ENCODE measurements at places on chromosomes 11 and 22.
A peak's percentile ranks its signal among the peaks of the same experiment; 100 is the strongest.

DNA sequence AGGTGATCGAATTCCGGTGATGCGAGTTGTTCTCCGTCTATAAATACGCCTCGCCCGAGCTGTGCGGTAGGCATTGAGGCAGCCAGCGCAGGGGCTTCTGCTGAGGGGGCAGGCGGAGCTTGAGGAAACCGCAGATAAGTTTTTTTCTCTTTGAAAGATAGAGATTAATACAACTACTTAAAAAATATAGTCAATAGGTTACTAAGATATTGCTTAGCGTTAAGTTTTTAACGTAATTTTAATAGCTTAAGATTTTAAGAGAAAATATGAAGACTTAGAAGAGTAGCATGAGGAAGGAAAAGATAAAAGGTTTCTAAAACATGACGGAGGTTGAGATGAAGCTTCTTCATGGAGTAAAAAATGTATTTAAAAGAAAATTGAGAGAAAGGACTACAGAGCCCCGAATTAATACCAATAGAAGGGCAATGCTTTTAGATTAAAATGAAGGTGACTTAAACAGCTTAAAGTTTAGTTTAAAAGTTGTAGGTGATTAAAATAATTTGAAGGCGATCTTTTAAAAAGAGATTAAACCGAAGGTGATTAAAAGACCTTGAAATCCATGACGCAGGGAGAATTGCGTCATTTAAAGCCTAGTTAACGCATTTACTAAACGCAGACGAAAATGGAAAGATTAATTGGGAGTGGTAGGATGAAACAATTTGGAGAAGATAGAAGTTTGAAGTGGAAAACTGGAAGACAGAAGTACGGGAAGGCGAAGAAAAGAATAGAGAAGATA, at the start of gene MALAT1:
Gene MALAT1, plus strand, starts transcription at position 69 of the 736 bp plus-strand sequence.
- DNase-seq = peak; percentile 91

DNA sequence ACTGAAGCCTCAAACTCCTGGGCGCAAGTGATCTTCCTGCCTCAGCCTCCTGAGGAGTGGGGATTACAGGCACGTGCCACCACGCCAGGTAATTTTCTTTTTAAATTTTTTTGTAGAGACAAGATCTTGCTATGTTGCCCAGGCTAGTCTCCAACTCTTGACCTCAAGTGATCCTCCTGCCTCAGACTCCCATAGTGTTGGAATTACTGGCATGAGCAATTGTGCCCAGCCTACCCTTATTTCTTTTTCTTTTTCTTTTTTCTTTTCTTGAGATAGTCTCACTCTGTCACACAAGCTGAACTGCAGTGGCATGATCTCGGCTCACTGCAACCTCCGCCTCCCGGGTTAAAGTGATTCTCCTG, 63.9 kb downstream of the AAMDC start:
- no peak for DNase-seq

- no peak for DNase-seq
These were observed 521.6 kb downstream of the BRD1 start for GRCh38 chr22:49305966-49306631.

GRCh38 chr11:120197977-120198376, 12.9 kb upstream of the OAF start:
- no peak for DNase-seq

DNA sequence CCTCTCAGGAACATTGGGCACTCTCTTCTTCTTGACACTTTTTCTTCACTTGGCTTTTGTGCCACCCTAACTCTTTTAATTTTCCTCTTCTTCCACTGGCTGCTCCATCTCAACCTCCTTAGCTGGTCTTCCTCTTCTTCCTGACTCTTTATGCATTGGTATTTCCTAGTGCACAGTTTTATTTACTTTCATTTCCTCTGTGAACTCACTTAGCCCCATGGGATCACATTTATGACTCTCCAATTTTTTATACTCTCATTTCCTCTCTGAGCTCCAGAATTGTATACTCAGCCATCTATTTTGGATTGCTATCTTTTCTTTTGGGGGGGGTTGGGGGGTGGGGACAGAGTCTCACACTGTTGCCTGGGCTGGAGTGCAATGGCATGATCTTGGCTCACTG, 38.5 kb upstream of the LARGE1 start:
- DNase-seq = no peak

DNA sequence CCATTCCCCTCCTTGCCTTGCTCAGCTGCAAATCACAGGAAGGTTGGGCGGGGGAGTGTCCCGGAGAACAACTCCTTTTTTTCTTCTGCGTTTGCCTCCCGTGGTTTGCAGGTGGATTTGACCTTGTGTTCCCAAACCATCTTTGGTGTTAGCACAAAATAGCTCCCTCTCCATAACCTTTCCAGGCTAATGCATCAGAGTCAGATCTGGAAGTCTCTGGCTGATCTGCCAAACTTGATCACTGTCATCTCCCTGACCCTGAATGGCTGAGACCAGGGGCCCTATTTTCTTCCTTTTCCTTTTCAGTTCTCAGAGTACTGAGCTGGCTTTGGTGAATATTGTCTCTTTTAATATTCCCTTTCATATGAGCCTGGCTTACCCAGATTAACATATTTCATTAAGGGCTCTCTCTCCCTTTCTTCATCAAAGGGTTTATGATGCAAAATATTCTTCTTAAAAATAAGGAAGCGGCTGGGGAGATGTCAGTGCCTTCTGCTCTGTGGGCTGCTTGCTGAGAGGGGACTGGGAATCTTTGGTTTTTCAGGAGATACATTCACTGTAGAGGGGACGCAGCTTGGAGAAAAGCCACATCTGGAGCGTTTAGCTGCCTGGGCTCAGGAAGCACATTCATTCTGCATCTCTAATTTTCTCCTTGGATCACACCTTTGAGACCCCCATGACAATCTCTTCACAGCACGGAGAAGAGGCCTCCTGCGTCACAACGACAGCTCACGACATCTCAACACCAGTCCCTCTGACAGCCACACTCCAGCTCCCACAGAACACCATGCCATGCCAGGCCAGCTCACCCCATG, 148.3 kb downstream of the CEP164 start:
- DNase-seq = no peak
